SHP77 (cell line): ENCODE measurements at places on chromosomes 13 and 19.

GRCh38 chr19:6393983-6394412 lies 1.0 kb upstream of the GTF2F1 start:
- no peak for DNase-seq

DNA sequence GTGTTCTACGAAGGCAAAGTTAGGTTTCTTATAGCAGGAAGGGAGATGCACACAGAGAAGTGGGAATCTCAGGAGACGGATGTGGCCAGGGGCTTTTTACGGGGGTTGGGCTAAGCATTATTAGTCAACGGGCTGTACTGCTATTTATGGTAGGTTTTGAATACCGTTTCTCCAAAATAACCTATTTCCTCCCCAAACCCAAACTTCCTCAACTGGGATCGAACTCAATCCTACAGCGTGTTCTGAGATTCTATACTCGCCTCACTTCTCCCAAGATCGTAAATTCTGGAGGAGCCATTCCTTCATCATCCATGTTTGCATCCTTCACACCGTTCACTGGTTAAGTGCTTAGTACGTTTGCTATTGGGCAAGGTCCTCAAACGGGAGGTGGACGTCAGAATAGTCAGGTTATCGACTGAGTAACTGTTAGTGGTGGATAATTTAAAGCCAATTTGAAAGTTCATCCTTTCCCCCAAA lies 1.2 kb upstream of the TRIM13 start:
- DNase-seq, result no peak

GRCh38 chr19:28615966-28616365 lies 597.0 kb downstream of the UQCRFS1 start:
- DNase-seq, result no peak

- DNase-seq, result no peak
Measured at GRCh38 chr19:4018775-4019504, 11.4 kb downstream of the PIAS4 start.

GRCh38 chr19:10829967-10830366 lies 6.0 kb downstream of the TMED1 start:
- DNase-seq, result no peak

- DNase-seq, result peak; percentile 55
Measured at GRCh38 chr19:17855280-17856152, 4.2 kb upstream of the RPL18A start.

DNA sequence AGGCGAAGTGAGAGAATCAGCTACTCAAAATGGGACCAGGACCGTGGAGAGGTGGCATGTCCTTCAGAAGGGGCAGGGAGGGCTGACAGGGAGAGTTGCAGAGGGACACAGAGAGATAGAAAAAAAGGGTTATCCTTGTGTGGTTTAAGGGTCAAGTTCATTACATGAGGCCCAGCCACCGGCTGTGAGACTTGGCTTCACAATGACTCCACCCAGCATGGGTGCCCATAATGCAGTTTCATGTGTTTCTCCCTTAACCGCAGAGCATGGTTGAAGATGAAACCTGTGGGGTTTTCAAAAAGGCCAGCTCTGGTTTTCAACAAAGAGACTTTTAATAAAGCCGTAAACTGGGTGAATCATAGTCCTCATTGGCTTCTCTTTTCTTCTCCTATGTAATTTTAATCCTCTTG lies 164.6 kb downstream of the KLF5 start:
- DNase-seq, result no peak

DNA sequence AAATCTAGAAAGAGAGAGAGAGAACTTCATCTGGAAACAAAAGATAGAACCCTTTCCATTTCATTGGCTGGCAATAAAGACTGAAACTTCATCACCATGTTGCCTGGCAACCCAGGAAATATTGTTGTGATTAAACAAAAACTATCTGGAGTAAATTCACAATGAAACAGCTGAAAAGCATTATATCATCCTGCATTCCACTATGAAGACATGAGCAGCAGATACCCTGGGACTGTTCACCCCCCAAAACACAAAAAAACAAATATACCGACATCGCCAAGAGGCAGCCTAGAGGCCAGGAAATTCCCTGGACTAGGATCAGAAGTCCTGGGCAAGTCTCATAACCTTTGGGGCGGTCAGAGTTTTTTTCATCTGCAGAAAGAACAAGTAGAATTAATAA lies 158.3 kb downstream of the FOXO1 start:
- DNase-seq, result no peak

DNA sequence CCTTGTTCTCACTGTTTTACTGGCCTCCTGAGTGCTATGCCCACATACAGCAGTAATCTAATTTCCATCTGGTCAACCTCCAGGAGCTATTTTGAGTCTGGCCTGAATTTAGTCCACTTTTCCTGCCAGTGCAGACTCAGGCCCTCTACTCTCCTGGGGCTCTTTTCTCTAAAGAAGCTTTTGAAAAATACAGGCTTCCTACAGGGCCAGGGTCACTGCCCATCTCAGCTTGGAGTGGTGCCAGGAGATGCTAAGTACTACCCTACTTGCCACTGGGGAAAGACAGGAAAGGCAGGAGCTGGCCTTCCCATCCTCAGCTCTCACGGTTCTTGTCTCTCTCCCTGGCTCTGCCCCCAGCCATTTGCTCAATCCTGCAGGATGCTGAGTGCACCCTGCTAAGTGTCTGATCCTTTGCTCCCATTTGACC lies 101.7 kb upstream of the SERP2 start:
- DNase-seq, result no peak

DNA sequence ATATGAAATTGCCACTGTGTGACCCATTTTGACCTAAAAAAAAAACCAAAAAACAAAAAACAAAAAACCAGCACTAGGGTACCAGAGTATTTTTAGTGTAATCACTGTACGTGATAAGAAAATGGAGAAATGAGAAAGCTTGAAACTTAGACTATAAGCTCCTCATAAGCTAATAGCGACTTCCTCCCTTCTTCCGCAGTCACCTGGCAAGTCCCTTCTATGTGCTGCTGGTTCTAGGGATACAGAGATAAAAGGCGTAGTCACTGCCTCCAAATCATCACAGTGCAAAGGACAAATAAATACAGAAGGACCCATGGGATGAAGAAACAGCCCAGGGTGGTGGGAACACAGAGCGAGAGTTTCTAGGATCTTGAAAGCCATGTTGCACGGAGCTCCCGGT lies 190.3 kb downstream of the TM9SF2 start:
- no peak for DNase-seq

- no peak for DNase-seq
Measured at GRCh38 chr13:85503797-85504196, 295.4 kb downstream of the SLITRK6 start.

GRCh38 chr13:51246418-51247277 lies 24.4 kb downstream of the FAM124A start:
- DNase-seq, result no peak

DNA sequence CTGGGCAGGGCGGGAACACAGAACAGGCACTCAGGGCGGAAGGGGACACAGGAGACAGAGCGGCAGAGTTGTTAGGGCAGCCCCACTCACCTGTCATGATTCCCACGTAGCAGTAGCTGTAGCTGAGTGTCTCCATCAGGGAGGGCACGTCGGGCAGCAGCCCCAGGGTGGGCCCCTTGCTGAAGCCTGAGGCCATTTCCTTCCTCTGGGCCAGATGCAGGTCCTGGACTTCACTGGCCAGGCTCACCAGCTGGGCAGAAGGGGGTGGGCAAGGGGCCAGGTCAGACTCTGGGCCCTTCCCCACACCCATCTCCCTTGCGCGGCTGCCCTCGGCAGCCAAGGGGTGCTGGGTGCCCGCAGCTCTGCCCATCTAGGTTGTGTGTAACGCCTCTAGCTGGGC lies 5.9 kb downstream of the MBOAT7 start:
- DNase-seq, result no peak

GRCh38 chr13:62046512-62046911 lies 630.9 kb upstream of the PCDH20 start:
- DNase-seq, result no peak

GRCh38 chr13:82693607-82694006 lies 1188.7 kb downstream of the SLITRK1 start:
- no peak for DNase-seq

DNA sequence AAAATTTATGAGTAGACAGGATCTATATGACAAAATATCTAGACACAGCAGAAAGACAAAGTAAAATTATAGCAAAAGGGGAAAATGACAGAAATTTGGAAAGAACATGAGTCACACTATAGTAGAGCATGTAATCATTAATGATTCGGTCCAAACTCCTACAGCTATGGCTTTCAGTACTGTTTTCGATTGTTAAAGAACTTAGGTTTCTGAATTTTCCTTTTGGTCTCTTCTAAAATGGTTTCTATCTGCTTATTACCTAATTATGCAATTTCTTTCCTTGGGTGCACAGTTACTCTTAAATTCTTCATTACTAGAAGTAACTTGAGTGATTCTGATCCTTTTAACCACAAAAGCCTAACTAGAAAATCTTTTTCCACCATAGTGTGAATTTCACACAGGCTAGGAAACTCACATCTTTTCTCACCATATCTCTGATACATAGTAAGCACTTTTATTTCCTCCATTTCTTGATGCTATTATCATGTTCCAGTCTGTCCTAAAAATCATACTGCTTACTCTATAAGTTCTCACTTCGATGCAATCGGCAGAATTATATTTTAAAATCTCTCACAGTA lies 1101.4 kb downstream of the PCDH9 start:
- no peak for DNase-seq

DNA sequence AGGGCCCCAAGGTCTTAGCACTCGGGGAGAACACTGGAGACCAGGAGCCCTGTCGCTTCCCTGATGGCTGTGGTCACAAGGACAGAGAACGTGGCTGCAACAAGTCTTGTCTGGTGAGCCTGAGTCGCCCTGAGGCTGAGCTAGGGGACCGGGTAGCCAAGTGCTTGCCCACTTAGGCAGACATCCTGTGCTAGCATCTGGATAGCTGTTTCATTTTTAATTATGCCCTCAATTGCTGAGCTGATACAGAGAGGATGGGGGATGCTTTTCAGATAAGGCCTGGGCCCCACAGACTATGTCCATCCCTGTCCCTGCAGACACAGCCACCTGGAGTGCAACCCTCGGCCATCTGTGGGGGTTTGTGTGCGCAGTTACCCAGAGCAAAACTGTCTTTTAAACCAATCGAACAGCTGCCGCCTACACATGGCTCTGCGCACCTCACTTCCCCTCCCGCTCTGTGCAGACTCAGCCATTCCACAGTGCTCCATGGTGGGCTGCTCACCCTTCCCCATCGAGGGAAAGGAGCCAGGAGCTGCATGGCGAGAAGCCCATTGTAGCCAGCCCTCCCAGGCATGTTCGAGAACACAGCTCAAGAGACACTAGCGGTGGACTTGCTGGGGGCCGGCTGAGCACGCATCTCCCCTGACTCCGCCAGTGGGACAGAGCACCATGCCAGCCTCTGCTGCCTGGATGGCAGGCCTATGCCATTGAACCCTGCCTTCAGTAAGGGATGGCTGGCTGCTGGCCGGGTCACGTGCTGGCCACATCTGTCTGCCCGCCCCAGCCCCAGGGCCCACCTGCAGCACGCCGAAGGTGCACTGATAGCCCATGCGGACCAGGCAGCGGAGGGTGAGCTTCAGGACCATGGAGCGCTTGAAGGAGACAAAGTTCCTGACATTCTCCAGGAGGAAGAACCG lies 19.4 kb upstream of the EIF3G start:
- no peak for DNase-seq

DNA sequence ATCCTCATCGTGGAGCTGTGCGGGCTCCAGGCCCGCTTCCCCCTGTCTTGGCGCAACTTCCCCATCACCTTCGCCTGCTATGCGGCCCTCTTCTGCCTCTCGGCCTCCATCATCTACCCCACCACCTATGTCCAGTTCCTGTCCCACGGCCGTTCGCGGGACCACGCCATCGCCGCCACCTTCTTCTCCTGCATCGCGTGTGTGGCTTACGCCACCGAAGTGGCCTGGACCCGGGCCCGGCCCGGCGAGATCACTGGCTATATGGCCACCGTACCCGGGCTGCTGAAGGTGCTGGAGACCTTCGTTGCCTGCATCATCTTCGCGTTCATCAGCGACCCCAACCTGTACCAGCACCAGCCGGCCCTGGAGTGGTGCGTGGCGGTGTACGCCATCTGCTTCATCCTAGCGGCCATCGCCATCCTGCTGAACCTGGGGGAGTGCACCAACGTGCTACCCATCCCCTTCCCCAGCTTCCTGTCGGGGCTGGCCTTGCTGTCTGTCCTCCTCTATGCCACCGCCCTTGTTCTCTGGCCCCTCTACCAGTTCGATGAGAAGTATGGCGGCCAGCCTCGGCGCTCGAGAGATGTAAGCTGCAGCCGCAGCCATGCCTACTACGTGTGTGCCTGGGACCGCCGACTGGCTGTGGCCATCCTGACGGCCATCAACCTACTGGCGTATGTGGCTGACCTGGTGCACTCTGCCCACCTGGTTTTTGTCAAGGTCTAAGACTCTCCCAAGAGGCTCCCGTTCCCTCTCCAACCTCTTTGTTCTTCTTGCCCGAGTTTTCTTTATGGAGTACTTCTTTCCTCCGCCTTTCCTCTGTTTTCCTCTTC lies 6.3 kb downstream of the MYADM start:
- DNase-seq, result no peak

- no peak for DNase-seq
Measured at GRCh38 chr13:77574096-77574495, 38.6 kb downstream of the SCEL start.

- no peak for DNase-seq
Measured at GRCh38 chr13:28865951-28866350, 45.8 kb downstream of the MTUS2 start.

- DNase-seq, result no peak
Measured at GRCh38 chr13:30499338-30499737, 33.6 kb upstream of the HMGB1 start.
